ENCODE measurements at places on chromosomes 6 and 20.
A peak's percentile ranks its signal among the peaks of the same experiment; 100 is the strongest.

GRCh38 chr20:53950031-53950430 is 120.4 kb downstream of the BCAS1 start:
- no peak for DNase-seq

GRCh38 chr6:148520109-148520841 is 177.6 kb downstream of the SASH1 start:
- DNase-seq = no peak

GRCh38 chr6:22906091-22906549 is 336.8 kb downstream of the HDGFL1 start:
- no peak for DNase-seq

DNA sequence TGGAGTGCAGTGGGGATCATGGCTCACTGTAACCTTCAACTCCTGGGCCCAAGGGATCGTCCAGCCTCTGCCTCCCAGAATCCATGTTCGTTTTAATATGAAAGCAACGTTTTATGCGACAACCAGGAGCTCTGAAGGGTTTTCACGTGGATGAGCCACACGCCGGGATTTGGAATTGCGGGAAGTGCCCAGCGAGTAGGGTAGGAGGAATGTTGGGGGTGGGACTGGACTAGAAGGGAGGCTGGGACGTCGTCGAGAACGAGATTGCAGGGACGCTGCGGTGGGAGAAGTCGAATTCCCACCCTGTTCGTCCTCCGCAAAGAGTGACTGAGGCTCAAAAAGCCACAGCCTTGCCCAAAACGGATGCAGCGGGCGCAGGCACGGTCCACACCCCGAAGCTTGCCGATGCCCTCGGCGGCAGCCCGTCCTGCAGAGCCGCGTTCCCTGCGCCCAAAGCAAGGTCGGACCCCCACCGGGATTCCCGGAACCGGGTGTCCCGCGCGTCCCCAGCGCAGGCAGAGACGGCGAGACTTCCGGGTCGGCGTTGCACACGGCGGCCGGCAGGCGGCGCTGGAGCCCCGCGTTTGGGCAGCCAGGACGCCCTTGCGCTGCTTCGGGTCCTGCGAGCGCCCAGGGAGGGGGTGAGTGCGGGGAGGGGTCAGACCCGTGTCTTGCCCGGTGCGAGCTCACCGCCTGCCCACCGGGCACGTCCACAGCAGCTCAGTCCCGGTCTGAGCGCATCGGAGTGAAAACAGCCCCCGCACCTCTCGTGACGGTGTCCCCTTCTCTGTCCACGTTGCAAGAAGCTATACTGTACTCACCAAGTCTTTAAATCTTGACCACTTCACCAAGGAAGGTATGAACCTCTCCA is 87.8 kb downstream of the DHX35 start:
- peak; percentile 86 for DNase-seq

DNA sequence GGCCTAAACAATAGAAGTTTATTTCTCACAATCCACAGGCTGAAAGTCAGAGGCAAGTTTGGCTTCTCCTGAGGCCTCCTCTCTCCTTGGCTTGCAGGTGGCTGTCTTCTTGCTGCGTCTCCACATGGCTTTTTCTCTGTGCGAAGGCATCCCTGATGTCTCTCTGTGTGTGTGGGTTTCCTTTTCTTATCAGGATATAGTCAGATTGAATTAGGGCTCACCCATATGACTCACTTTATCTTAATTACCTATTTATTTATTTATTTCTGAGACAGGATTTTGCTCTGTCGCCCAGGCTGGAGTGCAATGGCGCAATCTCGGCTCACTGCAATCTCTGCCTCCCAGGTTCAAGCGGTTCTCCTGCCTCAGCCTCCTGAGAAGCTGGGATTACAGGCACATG is 30.7 kb downstream of the LINC00237 start:
- no peak for DNase-seq
